ENCODE measurements at places on chromosomes 4 and X.

DNA sequence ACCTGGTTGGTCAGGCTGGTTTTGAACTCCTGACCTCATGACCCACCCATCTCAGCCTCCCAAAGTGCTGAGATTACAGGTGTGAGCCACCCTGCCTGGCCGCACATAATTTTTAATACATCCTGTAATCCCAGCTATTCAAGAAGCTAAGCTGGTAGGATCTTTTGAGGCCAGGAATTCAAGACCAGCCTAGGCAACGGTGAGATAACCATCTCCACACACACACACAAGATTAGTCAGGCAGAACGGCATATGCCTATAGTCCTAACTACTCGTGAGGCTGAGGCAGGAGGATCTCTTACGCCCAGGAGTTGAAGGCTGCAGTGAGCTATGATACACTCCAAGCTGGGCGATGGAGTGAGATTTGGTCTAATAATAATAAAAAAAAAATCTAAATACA is 212.4 kb upstream of the NEIL3 start:
- no peak for DNase-seq

GRCh38 chr4:156558373-156559025 is 413.1 kb downstream of the PDGFC start:
- no peak for DNase-seq

DNA sequence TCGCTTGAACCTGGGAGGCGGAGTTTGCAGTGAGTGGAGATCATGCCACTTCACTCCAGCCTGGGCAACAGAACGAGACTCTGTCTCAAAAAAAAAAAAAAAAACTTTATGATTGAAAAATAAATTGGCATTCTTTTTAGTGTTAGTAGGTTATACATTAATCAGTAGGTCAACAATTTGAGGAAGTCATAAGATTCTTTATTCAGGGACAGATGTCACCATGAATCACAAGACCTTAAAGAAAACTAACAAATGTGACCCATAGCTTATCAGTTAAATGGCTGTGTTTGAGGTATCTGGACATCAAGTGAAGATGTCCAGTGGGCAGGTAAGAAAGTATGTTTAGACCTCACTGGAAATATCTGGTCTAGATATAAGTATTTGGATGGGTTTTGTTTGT is 9.3 kb upstream of the PRMT9 start:
- DNase-seq, result no peak

GRCh38 chr4:110503270-110504083 is 27.5 kb downstream of the ENPEP start:
- DNase-seq, result no peak

GRCh38 chrX:131397891-131398290 is 108.8 kb upstream of the IGSF1 start:
- DNase-seq, result no peak

GRCh38 chr4:18518098-18518497 is 496.5 kb upstream of the LCORL start:
- no peak for DNase-seq

DNA sequence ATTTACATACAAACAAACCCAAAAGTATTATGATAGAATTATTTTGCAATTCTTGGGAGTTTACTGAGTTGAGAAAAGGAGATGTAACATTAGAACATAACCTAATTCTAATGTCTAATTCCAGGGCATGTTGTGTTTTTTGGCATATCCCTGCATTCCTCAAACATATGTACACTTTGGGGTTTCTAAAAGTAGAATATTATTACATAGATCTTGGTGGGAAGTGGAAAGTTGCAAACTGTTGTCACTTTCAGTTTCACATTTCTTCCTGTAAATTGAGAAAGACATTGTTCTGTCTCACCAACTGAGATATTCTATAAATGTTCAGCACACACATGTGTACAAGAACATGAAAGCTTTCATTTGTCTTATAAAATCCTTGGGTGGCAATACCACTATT is 24.4 kb upstream of the GBA3 start:
- DNase-seq, result no peak

DNA sequence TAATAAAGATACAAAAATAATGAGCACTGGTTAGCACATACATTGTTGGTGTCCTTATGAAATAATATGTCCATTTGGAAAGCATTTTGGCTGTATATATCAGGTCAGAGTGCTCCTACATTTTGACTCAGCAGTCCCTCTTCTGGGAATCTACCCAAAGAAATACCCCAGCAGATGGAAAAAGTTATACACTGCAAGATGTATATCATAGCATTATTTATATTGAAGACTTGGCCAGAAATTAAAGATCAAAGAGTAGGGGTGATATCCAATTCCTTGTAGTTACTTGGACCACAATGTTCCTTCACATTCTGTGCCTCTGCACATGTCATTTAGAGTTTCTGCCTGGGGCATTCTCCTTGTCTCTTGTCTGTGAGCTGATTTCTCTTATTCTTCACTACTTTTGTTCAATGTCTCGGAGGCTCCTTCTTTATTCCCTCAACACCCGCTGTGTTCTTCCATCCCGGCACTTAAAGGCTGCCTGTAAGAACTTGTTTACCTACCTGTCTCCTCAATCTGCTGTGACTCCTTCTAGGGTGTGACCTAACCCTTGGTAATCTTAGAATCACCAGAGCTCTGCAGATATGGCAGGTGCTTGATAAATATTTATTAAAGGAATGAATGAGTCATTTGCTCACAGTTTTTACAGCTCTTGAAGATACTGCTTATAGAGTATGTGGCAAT is 3.1 kb upstream of the TSPAN5 start:
- no peak for DNase-seq

Data from spinal cord (tissue), 10 donors.